8988T (cell line): ENCODE measurements at places on chromosomes 6 and 20.

- DNase-seq, result no peak
Measured at GRCh38 chr20:43570496-43570895, 11.7 kb downstream of the SGK2 start.

DNA sequence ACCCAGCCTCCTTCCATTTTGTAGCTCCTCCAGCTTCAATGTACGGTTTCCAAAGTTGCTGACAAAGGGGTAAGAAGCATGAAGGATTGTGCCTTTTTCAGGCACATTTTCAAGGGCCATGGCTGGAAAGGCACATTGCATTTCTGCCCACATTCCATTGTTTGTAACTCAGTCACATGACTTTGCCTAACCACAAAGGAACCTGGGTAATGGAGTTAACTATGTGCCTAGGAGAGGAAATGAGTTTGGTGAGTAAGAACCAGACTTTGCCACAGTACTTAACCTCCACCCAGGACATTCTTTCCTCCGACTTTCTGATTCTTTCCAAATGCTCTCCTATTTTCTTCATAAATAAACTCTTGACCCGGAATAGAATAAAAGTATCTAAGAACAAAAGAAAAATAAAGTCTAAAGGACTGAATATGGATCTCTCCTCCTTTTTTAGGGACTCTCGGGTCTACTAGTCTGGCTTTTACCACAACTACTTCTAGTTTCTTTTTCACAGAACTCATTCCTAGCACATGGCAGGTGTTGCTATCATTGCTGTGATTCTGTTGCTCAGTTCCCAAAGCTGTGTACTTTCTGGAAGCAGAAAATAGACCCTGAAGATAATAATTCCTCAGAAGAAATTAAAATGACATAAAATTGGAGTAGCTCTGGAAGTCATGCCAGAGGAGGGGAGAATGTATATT is 81.5 kb upstream of the ISM1 start:
- DNase-seq, result no peak

DNA sequence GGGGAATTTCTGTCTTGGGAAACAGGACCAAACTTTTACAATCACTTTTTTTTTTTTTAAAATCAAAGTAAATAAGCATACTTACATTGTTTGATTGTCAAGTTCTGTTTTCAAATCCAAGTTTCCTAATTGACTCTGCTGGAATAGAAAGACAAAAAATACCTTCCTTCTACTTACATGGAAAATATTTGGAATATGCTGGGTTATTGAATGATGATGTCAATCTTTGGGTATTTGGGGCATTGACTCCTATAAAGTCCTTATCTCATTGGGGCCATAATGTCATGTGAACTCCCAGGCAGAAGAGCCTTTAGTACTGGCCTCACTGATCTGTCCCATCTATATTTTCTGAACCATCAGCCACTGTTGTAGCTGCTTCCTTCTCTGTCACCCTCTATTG is 122.6 kb upstream of the NOX3 start:
- no peak for DNase-seq

GRCh38 chr6:131831392-131831791 is 23.6 kb downstream of the ENPP1 start:
- no peak for DNase-seq

- no peak for DNase-seq
Measured at GRCh38 chr6:33690766-33691165, 20.7 kb downstream of the UQCC2 start.
